ENCODE measurements at places on chromosomes 2 and 18.
A peak's percentile ranks its signal among the peaks of the same experiment; 100 is the strongest.

DNA sequence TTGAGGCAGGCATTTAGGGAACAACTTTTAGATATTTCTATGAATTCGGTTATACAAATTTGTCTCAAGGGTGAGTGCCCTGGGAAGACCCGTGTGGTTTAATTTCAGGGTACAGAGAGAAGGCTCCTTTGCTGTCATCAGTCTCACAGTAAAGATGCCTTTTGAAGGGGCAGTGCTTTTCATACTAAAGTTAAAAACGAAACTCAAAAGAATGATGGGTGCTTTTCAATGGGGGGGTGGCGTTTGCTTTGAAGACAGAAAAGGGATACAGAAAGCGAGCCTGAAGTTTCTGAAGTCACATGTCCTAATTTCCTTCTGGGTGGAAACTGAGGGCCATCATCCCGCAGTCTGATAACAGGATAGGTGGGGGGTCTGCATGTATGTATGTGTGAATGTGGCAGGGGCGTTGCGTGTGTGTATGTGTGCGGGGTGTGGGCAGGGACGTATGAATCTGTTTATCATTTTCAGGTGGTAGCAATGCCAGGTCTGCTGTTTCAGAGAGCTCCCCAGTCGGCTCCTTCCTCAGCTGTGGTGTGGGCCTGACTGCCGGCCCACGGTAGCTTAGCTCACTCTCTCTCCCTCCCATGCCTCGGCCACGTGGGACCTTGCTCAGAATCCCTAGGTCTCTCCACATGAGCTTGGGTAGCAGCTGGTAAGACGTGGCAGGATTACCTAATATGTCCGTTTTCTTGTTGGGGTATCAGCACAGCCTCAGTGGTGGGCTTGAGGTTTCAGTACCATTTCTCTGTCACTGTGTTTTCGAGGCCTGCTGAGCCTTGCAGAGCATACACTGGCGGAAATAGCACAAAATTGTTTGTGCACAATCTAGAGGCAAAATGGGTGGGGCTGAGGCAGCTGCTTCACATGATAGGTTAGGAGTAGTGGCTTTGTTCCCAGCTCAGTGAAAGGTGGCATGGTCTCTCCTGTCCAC lies 32.7 kb downstream of the ARHGAP25 start:
- H3K4me1 ChIP-seq = peaks cover 98% of the 10 kb centered on the region
- peak; percentile 75 for DNase-seq
- H3K27me3 ChIP-seq = no peaks in the 10 kb centered on the region
- peak overlapping the region; percentile 71 for H3K4me3 ChIP-seq
- peaks cover 39% of the 10 kb centered on the region for H3K36me3 ChIP-seq

DNA sequence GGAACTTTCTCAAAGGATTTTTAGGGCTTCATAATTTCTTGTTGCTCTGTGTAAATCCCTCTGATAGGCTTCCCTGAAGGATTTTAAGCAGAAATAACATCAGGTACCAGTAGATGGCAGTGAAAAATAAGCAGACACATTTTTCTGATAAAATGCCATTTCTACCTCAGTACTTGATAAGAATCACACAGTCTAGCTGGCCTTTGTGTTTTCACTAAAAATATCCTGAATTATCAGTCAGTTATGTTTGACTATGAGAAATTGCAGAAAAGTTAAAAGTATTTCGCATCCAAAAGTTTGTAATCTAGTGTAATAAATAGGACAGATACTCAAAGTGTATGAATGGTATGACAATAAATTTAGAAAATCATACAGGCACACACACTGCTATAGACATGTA lies 68.7 kb downstream of the DNAJC10 start:
- no peaks in the 10 kb centered on the region for H3K4me1 ChIP-seq
- H3K4me3 ChIP-seq = no peak overlapping the region
- no peaks in the 10 kb centered on the region for H3K27me3 ChIP-seq
- peaks cover 7% of the 10 kb centered on the region for H3K36me3 ChIP-seq
- DNase-seq = no peak

GRCh38 chr18:48785736-48786454 lies 164.9 kb downstream of the SMAD7 start:
- H3K4me3 ChIP-seq = no peak overlapping the region
- peaks cover 25% of the 10 kb centered on the region for H3K4me1 ChIP-seq
- peaks cover 28% of the 10 kb centered on the region for H3K27me3 ChIP-seq
- no peaks in the 10 kb centered on the region for H3K36me3 ChIP-seq
- no peak overlapping the region for H3K27ac ChIP-seq

DNA sequence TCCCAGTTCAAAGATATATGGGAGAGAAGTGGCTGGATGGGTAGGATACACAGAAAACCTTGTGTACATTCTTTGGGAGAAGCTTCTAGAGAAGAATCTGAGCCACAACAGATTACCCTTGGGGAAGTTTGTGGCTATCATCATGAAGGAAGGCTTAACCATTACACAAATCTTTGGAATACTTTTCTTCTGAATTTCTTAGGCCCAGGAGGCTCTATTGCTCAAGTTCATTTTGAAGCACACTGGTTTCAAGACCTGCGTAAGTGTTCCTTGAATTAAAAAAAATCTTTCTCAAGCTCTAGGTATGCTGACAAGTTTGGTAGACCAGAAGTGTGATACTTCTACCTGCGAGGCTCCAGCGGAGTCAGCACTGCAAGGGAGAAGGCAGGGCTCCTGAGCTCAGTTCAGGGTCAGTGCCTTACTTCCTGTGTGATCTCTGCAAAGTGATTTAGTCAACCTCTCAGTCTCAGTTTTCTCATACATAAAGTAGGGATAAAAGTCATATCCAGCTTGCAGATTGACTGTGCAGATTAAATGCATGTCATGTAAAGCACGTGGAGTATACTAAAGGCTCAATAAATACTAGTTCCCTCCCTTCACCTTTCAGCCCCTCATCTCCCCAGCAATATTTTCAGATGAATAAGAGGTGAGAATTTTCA lies 438.6 kb downstream of the DLGAP1 start:
- no peak overlapping the region for H3K27ac ChIP-seq
- H3K4me1 ChIP-seq = no peaks in the 10 kb centered on the region
- no peak overlapping the region for H3K4me3 ChIP-seq

DNA sequence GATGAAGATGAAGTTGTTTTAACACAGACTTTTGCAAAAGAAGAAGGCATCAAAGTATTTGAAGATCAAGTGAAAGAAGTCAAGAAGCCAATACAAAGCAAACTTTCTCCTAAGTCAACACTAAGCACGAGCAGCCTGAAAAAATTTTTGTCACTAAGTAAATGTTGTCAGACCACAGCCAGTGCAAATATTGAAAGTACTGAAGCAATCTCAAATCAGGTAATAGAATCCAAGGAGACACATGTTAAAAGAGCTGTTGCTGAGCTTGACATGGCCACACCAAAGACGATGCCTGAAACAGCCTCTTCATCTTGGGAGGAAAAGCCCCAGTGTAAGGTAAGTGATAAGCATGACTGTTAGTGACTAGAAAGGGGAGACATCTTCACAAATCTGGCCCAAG lies 75.1 kb downstream of the FSIP2 start:
- DNase-seq = no peak
- no peaks in the 10 kb centered on the region for H3K4me1 ChIP-seq
- H3K36me3 ChIP-seq = no peaks in the 10 kb centered on the region
- no peak overlapping the region for H3K27ac ChIP-seq
- H3K4me3 ChIP-seq = no peak overlapping the region

- no peak overlapping the region for H3K4me3 ChIP-seq
- no peak for DNase-seq
- no peaks in the 10 kb centered on the region for H3K27me3 ChIP-seq
- no peak overlapping the region for H3K27ac ChIP-seq
- H3K36me3 ChIP-seq = no peaks in the 10 kb centered on the region
These were observed 839.6 kb downstream of the TSN start for GRCh38 chr2:122595065-122595464.

- H3K36me3 ChIP-seq = no peaks in the 10 kb centered on the region
- DNase-seq = no peak
These were observed 54.6 kb upstream of the TWIST2 start for GRCh38 chr2:238793306-238793705.

DNA sequence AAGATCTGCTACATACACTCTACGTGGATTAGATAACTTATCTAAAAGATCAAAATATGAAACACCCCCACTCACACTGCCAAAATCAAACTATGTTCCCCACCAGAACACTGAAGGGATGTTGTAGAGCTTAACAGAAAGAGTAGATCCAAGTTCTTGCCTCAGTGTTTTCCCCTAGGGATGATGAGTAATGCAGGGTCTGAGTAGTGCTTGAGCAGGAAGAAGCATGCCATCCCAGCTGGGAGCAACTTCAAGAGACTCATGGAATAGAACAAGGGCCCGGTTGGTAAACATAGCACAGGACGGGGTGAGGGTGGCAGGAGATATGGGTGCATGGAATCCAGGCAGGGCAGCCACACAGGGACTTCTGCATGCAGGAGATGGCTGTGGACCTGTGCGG lies 74.3 kb downstream of the SNTG2 start:
- no peak overlapping the region for H3K4me3 ChIP-seq
- H3K4me1 ChIP-seq = no peaks in the 10 kb centered on the region
- no peak for DNase-seq
- H3K27me3 ChIP-seq = no peaks in the 10 kb centered on the region

- H3K27me3 ChIP-seq = no peaks in the 10 kb centered on the region
- H3K4me3 ChIP-seq = no peak overlapping the region
- peak overlapping the region; percentile 75 for H3K27ac ChIP-seq
These were observed 10.4 kb downstream of the ARHGAP25 start for GRCh38 chr2:68745006-68745405.

DNA sequence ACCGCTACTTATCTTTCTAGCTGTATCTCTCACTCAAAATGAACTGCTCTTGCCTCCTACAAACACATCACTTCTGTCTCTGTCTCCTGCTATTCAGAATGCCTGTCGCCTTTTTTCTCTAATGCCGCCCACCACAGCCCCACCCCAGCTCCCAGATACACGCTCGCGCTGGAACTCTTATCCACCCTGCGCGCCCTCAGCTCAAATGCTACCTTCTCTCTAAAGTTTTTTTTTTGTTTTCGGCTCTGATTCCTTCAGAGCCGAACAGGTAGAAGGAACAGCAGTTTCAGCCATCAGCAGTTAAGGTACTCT lies 3.9 kb upstream of the SOS1 start:
- H3K36me3 ChIP-seq = peaks cover 23% of the 10 kb centered on the region
- peak; percentile 61 for DNase-seq
- H3K27me3 ChIP-seq = no peaks in the 10 kb centered on the region

DNA sequence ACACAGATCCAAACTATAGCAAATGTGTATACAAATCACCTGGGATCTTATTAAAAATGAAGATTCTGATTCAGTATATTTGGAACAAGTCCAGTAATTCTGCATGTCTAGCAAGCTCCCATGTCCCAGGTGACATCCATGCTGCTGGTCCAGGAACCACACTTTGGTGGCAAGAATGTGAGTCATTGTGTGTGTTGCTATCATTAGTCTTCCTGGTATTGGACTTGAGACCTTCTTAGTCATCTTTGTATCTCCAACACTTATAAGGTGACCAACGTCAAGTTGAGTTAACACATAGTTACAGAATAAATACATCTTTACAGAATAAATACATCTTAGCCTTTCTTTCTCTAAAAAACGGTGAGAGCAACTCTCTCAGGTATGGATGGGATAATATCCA lies 107.9 kb upstream of the NDUFV2 start:
- no peaks in the 10 kb centered on the region for H3K36me3 ChIP-seq
- no peak for DNase-seq
- H3K27ac ChIP-seq = no peak overlapping the region

GRCh38 chr2:27407798-27408491 lies 1.4 kb downstream of the PPM1G start:
- H3K4me3 ChIP-seq = peak overlapping the region; percentile 81
- peak overlapping the region; percentile 87 for H3K27ac ChIP-seq
- H3K27me3 ChIP-seq = peaks cover 9% of the 10 kb centered on the region
- H3K36me3 ChIP-seq = peaks cover 24% of the 10 kb centered on the region
- no peak for DNase-seq

- H3K27me3 ChIP-seq = no peaks in the 10 kb centered on the region
- no peak overlapping the region for H3K4me3 ChIP-seq
- no peak overlapping the region for H3K27ac ChIP-seq
- DNase-seq = no peak
These were observed 39.7 kb downstream of the SH3YL1 start for GRCh38 chr2:223971-224760.

GRCh38 chr2:67649331-67650261 lies 252.5 kb downstream of the ETAA1 start:
- no peaks in the 10 kb centered on the region for H3K4me1 ChIP-seq
- H3K4me3 ChIP-seq = no peak overlapping the region
- no peak overlapping the region for H3K27ac ChIP-seq
- DNase-seq = no peak

DNA sequence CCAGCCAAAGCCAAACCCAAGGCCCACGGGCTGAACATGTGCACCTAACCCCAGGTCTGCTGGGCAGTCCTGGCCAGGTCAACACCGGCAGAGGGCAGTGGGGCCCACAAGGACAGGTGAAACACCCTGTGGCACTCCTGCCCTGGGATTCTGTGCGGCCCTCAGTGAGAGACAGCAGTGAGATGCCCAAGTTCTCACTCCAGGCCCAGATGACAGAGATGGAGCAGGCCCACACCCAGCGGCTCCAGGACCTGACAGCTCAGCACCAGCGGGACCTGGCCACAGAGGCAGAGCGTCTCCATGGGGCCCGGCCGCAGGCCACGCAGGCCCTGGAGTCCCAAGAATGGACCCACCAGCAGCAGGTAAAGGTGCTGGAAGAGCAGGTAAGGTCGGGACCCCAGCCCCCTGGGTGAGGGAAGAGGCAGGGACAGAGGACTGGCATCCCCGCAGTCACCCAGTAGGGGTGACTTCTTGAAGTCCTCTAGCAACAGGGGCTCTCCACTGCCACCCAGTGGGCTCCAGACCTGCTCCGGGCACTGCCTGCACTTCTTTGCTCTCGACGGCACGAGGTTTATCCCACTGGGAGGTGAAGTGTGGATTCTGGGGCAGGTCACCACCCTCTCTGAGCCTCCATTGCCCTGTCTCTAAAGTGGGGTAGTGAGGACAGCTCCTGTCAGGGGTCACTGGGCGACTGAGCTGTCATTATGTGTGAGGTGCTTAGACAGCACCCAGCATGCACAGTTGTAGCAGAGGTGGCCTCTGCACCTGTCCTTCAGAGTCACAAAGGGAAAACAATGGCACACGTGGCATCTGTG lies 8.8 kb upstream of the SNED1 start:
- H3K27me3 ChIP-seq = peaks cover 27% of the 10 kb centered on the region
- peaks cover 3% of the 10 kb centered on the region for H3K4me1 ChIP-seq
- DNase-seq = peak; percentile 32
- H3K36me3 ChIP-seq = no peaks in the 10 kb centered on the region
- H3K4me3 ChIP-seq = no peak overlapping the region

DNA sequence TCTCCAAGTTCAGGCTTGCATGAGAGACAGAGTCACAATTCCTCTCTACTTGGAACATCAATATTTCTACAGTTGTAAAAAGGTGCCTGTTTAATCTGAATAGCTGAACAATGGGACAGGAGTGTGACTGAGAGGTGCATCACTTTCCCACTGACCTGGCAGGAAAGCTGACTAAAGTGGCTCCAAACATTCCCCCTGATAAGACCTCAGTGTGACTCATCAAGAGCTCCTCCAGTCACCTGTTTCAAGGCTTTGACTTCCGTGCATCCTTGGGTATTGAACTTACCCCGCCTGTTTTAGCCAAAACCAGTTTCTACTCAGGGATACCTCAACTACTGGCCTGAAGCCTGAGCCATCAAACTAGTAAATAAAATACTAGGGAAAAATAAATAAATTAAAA lies 453.9 kb upstream of the DDX18 start:
- no peaks in the 10 kb centered on the region for H3K4me1 ChIP-seq
- no peak overlapping the region for H3K27ac ChIP-seq
- H3K4me3 ChIP-seq = no peak overlapping the region
- no peaks in the 10 kb centered on the region for H3K36me3 ChIP-seq
- no peaks in the 10 kb centered on the region for H3K27me3 ChIP-seq
- DNase-seq = no peak
